ENCODE measurements at places on chromosomes 6 and 20.

DNA sequence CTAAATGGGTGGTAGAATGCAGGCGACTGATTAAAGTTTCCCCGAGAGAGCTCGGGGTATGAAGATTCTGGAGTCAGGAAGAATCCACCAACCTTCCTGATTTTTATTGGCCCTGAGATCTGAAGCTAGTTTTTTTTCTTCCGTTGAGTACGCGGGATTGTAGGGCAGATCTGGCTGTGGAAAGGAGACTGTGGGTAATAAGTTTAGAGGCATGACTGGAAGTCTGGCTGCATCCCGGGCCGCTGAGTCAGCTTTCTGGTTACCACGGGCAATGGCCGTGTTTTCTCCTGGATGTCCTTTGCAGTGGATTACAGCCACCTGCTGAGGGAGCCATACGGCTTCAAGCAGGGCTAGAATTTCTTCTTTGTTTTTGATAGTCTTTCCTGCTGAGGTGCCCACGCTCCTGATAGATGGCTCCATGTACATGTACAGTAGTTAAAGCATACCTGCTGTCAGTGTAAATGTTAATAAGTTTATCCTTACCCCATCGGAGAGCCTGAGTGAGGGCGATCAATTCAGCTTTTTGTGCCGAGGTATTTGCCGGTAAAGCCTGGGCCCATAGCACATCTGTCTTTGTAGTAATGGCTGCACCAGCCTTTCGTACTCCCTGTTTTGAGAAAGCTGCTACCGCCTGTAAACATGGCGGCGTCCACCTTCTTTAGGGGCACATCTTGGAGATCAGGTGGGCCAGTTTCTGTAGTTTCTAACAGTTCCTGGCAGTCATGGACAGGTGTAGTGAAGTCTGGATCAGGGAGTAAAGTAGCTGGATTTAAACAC lies 154.0 kb downstream of the TRIM27 start:
- DNase-seq: no peak

GRCh38 chr6:150456466-150456865 lies 87.7 kb downstream of the IYD start:
- no peak for DNase-seq

GRCh38 chr20:23180451-23180921 lies 94.4 kb upstream of the CD93 start:
- DNase-seq: no peak

GRCh38 chr6:67231092-67231491 lies 1404.0 kb upstream of the ADGRB3 start:
- no peak for DNase-seq

- DNase-seq: no peak
Observed at GRCh38 chr6:22214314-22214713, 82.5 kb downstream of the PRL start.

DNA sequence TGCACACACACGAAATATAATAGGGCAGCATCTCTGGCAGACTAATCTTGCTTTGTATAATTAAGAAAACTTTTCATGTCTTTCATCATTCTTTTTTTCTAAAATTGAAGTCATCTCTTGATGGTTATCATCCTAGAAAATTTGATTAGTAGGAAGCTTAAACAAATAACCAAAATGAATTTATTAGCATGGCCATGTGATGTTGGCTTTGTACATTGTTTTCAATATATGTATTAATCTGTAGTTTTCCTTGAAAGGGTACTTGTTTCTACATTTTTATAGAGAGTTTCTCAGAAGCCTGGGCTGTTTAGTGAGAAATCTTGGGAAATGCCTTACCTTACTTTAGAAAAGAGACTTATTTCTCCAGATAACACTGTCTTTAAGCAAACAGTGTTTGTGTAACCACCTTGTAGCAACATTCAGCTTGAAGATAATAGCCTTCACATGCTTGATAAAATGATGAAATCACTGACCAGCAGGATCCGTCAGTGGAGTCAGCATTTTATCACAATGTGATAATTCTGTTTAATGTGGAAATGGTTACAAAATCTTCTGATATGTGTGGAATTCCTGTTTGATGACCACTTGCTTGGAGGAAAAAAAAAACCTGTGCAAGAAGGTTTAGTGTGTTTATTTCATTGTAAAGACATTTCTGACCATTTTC lies 147.8 kb downstream of the MACROD2 start:
- no peak for DNase-seq

GRCh38 chr6:37570482-37571133 lies 70.9 kb upstream of the CCDC167 start:
- no peak for DNase-seq

- no peak for DNase-seq
Observed at GRCh38 chr6:141105481-141105880, 1027.2 kb upstream of the GJE1 start.

DNA sequence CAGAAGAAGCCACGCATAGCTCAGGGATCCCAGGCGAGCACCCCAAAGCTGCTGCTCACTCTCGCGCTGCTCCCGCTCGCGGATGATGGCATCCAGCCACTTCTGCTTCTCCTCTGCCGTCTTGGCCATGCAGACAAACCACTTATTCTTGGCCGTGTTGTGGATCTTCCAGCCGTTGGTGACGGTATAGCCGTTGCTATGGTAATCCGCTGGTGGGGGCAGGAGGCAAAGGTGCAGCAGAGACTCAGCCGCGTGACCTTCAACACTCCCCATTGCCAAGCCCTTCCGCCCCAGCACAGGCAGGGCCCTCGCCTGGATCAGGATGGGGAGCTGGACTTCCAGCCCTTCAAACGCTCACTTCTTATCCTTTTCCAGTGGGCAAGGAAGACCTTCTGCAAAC lies 136.9 kb downstream of the PREX1 start:
- DNase-seq: no peak

GRCh38 chr20:44961870-44962267 lies 1.7 kb upstream of the TOMM34 start:
- no peak for DNase-seq

GRCh38 chr6:116941727-116942126 lies 64.7 kb downstream of the RFX6 start:
- DNase-seq: no peak

DNA sequence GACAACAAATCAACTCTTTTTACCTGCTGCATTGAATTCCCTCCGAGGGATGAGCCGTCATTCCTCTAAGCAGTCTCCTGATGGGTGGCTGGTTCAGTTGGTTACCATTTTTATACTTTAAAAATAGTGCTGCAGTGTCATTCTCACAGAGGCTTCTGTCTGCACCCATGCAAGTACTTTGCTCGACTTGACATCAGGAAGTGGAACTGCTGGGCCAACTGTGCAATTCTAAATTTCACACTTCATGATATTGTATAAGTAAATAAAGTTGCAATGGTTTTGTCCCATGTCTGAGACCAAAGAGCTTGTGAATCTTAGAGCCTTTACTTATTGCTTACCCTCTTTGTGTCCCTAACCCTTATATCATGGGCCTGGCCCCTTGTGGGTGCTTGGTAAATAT lies 2.5 kb downstream of the BTN3A1 start:
- no peak for DNase-seq

DNA sequence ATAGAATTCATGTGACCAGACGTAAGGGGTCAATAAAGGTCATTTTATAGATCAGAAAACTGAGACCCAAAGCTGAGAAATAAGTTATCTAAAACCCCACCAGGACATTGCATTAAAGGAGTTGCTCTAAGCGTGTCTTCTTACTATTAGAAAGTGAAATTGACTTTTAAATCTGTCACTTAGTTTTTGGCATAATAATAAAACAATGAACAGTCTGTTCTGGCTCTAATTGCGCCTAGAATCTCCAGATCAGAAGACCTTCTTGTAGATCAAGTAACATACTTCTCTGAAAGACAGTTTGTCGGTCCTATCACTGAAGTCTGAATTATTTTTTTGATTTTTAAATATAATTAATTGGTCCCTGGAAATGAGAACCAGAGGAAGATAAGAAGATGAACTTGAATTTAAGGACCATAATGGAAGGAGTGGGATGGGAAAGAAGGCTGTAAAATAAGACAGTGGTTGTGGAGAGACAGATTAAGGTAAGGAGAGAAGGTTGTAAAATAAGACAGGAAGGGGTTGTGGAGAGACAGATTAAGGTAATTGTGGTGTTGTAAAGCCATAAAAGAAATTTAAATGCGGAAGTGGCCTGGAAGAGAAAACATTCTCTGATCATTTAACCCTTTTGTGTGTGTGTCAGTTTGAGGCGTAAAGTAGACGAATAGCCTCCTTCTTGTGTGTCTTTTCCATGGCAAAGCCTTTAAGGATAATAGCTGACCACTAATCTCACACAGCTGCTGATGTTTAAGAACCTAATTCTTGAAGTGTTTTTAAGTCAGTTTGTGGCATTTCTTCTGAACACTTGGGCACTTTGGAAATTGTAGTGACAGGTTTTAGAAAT lies 20.1 kb downstream of the TOP1 start:
- DNase-seq: no peak

DNA sequence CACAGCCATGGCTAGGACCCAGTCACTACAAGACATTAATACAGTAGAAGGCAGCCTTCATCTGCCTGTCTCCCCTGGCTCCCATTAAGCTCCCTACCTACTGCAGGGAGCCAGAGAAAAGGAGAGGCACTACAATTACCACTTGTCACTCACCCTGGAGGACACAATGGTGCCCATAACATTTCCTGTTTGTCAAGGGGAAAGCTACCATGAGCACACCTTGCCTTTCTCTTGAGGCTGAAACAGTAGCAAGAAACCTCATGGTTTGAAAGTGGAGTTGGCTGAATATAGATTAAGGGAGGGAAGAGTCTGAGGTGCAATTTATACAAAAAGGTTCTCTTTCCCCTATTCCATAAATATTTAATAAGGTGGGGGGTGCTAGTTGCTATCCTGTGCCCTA lies 27.9 kb downstream of the STK38 start:
- DNase-seq: no peak

DNA sequence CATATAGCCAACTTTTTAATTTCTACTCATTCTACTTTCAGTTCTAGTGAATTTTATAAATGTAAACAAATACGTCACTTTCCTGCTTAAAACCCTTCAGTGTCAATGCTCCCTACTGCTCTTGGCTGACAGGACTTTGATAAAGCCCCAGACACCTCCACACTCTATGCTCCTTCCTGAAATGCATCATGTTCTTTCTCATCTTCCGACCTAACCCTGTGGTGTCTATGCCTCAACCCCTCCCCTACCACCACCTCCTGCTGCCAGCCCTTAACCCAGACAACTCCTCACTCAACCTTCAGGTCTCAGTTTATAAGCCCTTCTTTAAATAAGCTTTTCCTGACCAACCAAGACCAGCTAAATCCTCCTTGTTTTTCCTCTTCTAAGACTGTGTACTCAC lies 19.1 kb downstream of the TLDC2 start:
- DNase-seq: no peak

- DNase-seq: no peak
Observed at GRCh38 chr6:143099647-143100046, 39.0 kb downstream of the AIG1 start.

GRCh38 chr20:24477831-24478547 lies 8.6 kb downstream of the SYNDIG1 start:
- no peak for DNase-seq
